LNCaP clone FGC (cell line): ENCODE measurements at places on chromosomes 12 and 14.
A peak's percentile ranks its signal among the peaks of the same experiment; 100 is the strongest.

DNA sequence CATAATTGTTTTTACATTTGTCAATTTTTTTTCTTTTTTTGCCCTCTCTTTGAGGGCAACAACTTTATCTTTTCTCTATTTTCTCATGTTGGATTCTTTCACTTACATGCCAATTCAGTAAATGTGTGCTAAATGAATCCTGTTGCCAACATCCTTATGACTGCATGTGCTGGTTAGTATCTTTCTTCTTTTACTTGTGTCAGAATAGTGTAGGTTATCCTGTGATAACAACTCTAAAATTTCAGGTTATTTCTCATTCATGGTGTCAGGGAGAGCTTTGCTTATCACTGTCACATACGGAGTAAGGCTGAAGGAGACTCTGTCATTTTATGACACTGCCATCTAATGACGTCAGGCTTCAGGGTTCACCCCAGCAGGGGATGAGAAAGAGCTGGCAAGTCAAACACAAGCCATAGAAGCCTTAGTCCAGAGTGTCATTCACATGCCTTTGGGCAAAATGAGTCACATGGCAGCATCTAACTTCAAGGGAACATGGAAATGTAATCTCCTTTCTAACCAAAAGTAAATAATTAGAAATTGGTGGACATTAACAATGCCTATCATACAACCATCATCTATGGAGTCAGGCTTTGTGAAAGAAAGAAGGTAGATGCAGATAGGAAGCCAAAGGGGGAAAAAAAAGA, 242.5 kb upstream of the ATP2B1 start:
- no peak for DNase-seq

- DNase-seq = no peak
These were observed 12.7 kb downstream of the ERC1 start for GRCh38 chr12:1003600-1004271.

- DNase-seq = no peak
These were observed 132.8 kb upstream of the HIF1A start for GRCh38 chr14:61562321-61563161.

GRCh38 chr14:102046337-102047278, 40.2 kb downstream of the HSP90AA1 start:
- DNase-seq = peak; percentile 72

- DNase-seq = no peak
These were observed 43.7 kb downstream of the PPP1R13B start for GRCh38 chr14:103803661-103804060.

DNA sequence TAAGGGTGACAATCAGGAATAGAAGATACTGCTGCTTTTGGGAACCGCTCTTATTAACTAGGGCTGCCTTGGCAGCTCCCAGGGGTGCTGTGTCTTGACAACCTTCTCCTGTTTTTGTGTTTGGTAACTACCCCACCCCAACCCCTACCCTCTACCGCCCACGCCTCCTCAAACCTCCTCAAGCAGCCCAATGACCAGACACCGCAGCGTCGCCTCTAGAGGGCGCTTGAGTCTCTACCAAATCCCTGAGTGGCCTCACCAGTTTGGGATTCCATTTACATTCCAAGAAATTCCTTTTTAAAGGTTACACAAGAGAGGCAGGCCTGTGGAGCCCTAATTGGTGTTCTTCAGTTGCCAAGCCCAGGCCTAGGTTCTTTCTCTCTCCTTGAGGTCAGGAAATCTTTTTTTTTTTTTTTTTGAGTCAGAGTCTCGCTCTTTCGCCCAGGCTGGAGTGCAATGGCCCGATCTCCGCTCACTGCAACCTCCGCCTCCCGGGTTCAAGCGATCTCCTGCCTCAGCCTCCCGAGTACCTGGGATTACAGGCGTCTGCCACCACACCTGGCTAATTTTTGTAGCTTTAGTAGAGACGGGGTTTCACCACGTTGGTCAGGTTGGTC, 72.4 kb upstream of the USP44 start:
- DNase-seq = peak; percentile 46

- no peak for DNase-seq
These were observed 229.6 kb upstream of the NAV3 start for GRCh38 chr12:77601069-77601468.

GRCh38 chr12:81533054-81533453, 226.1 kb downstream of the PPFIA2 start:
- no peak for DNase-seq
